Suppressor macrophage treated with lipopolysaccharide for 1 hour (primary cell): ENCODE measurements at places on chromosomes 7 and 10.

GRCh38 chr10:132861116-132861691 lies 75.3 kb upstream of the NKX6-2 start:
- no peak for DNase-seq

DNA sequence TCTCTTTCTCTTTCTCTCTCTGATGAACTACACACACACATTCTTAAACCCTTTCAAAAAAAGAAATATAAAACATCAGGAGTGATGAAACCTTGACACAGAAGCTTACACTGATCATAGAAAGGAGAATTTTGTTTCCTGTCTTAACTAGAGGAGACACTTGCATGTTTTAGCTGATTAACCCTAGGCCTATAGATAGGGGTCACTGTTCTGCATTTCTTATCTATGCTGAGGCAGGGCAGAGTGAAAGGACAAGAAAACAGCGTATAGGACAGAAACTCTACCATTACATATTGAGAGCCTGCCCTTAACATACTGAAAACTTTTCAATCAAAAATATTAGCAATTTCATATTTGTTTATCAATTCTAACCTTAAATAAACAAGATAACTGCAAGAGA lies 680.6 kb upstream of the MBL2 start:
- no peak for DNase-seq

GRCh38 chr7:50728184-50728583 lies 54.5 kb downstream of the GRB10 start:
- DNase-seq, result no peak

- DNase-seq, result no peak
These were observed 23.1 kb upstream of the MACC1 start for GRCh38 chr7:20240080-20240926.

DNA sequence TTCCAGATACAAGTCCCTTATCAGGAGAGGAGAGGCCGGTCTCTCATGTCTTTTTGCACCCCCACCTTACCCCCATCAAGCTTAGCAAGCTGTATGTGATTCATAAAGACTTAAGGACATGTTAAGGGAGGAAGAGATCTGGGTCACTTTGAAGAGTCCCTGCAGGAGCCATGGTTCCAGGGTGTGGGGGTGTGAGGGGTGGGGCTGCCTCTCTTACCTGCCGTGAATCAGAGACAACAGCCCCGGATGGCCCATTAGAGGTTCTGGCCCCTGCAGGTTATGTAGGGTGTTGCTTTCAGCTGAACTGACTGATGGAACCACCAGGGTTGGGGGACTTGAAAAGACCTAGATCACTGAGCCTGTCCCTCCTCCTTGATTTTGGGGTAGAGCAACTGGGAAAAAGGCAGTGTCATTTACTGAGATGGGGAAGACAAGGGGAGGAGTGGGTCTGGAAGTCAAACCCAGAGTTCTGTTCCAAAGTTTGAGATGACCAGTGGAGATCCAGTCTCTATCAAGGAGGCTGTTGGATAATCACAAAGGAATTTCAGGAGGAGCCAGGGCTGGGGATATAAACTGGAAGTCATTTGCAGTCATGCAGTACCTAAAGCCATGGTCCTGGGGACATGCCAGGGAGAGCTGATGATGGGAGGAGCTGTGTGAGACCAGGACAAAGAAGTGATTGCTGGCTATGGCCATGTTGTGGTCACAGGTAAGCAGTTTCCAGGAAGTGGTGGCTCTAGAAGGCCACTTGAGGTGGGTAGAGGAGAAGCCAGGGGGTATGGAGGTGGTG lies 23.1 kb downstream of the ADAMTS14 start:
- DNase-seq, result no peak

GRCh38 chr7:94045581-94045980 lies 41.4 kb upstream of the BET1 start:
- peak; percentile 46 for DNase-seq

DNA sequence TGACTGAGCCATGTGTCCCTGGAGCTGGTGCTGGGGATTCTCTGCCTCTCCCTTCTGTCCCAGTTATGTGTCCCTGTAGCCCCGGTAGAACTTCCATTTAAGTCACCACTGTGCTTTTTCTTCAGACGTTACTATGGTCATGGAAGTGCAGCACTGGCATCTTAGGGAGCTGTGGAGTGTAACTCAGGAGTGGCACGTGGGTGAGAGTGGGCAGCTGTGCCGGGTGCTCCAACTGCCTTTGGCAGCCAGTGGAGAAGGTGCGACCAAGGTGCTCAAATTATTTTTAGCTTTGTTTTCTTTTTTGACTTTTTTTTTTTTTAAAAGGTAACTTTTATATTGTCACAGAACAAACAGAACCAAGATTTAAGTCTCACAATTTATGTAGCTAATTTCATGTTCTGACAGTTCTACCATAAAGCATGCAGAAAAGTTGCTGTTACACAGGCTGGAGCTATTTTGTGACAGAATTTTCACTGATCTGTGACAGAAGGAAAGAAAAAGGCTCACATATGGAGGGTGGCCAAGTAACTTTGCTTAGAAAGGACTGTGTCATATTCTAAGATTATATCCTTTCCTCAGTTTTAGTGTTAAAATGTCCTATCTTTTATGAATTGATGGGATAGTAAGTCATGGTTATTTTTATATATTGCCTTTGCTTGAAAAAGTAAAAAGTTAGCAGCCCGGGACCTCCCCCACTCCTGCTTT lies 73.9 kb downstream of the SH2D4B start:
- no peak for DNase-seq

- no peak for DNase-seq
These were observed 74.8 kb downstream of the PARP12 start for GRCh38 chr7:139987691-139988516.

DNA sequence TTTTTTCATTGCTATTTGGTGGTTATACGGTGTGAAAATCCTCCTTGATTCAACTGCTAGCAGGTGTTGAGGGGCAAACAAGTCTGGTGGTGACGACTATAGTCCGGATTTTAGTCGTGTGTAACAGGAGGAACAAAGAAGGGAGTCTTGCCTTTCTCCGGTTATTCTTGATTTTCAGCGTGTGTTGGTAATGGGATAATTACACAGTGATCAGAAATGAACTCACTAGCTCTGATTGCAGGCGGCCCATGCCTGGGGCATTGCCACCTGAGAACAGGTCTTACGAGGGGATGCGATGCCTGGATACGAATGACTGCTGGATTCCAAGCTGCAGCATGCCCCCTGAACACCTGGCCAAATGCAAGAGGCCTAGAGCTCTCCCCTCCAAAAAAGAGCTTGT lies 72.8 kb downstream of the CAMK1D start:
- DNase-seq, result no peak

- no peak for DNase-seq
These were observed 1.3 kb downstream of the SPRN start for GRCh38 chr10:133422807-133423771.
